ENCODE measurements at places on chromosomes 11 and 22. TPM values are rescaled to one million over a fixed set of nuclear protein-coding genes. Genes with fewer than 3 reads are reported as not detected.

DNA sequence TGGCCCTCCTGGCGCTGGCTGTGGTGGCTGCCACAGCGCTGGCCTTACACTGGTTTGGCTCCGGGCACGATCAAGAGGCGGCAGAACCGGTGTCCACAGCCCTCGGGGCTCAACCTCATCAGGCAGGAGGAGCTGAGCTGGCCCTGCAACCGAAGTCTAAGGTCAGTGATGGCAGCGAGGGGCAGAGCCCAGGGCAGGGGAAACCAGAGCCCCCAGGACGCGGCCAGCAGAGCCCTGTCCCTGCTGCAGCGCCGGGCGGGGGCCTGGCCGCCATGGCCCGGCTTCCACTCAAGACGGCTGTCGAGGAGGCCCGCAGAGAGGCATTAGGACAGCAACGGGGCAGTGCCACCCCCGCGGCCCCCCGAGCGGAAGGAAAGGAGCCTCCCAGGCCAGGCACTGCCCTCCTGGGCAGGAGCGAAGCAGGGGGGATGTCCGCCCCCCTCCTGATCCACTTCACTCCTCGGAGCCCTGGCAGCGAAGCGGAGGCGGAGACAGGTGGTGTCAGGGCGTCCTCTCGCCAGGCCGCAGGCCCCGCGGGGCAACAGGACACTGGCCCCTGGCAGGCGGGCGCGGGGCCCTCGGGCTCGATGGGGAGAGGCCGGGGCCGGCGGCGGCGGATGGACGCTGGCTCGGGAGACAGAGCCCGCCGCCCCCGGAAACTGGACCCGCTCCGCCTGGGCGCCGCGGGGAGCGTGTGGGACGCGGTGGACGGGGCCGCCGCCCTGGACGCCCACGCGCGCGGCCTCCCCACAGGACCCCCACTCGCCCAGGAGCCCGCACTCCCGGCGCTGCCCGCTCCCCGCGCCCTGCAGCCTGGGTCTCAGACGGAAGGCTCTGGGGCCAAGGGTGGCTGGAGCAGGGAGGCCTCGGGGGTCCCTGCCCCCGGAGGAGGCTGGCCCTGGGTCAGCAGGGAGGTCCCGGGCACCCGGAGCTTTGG is 895 bp downstream of the KLHDC7B start:
- no peak for DNase-seq

DNA sequence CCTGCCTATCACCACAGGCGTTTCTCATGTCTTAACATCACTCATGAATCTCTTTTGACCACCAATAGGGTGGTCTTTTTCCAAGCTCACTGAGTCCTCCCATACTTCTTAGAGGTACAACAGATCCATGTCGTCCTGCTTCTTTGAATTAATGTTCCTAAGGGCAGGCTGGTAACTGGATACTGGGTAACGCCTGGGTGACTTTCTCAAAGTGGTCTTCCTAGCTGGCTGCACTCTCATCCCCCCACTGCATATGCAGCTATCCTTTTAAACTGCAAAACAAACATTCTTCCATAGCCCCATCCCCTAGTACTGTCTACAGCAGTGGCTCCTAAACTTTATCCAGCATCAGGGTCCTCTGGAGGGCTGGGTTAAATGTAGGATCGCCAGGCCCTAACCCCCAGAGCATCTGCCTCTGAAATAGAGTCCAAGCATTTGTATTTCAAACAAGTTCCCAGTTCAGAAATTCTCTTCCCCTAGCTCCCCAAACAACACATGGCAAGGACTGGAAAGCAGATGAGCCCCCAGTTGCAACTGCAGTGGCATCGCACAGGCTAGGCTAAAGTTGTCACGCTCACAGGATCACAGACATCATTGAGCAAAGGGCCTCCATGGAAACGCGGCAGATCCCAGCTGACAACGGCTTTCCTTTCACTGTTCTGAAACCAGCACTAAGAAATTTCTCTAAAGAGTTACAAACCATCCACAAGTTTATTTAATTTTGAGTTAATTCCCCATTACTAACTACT is 204.9 kb downstream of the LARGE1 start:
- no peak for DNase-seq

GRCh38 chr22:41857155-41857859 is 24.4 kb downstream of the SREBF2 start:
- peak; percentile 60 for DNase-seq

Gene SYCE3
- not detected for total RNA-seq

DNA sequence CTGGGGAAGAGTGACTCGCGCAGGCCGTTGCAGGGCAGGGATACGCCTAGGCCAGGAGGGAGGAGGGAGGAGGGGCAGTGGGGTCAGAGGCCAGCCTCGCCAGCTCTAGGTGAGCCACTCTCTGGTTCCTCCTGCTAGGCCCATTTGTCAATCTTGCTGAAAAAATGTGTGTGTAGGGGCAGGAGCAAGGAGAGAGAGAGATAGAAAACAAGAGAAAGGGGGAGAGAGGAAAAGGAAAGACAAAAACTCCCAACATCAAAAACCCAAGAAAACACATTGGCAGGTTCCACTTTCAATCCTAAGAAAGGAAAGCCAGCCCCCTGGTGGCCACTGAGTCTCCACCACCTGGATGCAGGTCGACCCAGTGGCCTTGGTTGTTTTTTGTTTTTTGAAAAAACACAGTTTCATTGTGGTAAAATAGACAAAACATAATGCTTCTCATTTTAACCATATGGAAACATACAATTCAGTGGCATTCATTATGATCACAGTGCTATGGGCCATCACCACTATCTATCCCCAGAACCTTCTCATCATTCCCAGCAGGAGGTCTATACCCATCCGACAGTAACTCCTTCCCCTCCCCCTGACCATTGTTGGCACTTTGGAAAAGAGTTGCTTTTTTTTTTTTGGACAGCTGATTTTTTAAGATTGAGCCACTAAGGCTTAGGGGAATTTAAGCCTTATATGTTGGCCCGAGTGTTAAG is 10.9 kb downstream of the OMP start:
- DNase-seq = no peak

GRCh38 chr11:6607190-6607795 is 3.7 kb downstream of the ILK start:
- no peak for DNase-seq

- DNase-seq = no peak
Observed at GRCh38 chr11:104324276-104324675, 160.3 kb upstream of the PDGFD start.

GRCh38 chr11:121844016-121844415 is 272.0 kb downstream of the BLID start:
- peak; percentile 5 for DNase-seq

DNA sequence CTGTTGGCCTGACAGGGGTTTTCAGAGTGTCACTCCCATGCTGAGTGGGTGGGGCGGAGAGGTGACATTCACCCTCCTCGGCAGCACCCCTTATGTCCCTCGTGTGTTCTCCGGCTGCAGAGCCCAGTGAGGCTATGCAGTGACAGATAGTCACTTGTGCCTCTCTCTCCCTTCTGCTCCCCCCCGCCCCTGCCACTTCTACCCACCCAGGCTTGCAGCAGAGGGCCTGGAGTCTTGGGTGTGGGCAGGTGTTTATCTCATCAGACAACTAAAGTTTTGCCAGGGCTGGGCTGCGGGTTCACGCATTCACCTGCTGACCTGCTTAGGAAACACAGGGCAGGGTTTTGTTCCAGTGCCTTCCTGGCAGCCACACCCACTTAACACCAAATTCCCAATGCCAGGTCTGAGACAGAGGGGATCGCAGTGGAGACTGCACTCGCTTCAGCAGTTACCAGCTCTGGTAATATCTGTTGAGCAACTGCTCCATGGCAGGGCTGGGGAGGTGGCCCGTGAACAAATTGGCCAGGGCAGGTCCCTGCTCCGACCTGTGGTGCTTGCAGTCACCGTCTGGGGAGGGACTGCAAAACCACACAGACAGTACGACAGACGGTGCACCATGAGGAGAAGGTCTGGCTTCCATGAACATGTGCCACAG is 50.5 kb upstream of the ADA2 start:
- no peak for DNase-seq

Gene GRM5
- total RNA-seq = not detected

Gene GVQW3
- 0.08 TPM for total RNA-seq

Gene SAA4
- not detected for total RNA-seq

Gene KDELR3
- 72.8 TPM for total RNA-seq

GRCh38 chr11:92907671-92908070 is 61.8 kb upstream of the MTNR1B start:
- no peak for DNase-seq

GRCh38 chr11:60469723-60470122 is 14.1 kb downstream of the MS4A1 start:
- DNase-seq = no peak

DNA sequence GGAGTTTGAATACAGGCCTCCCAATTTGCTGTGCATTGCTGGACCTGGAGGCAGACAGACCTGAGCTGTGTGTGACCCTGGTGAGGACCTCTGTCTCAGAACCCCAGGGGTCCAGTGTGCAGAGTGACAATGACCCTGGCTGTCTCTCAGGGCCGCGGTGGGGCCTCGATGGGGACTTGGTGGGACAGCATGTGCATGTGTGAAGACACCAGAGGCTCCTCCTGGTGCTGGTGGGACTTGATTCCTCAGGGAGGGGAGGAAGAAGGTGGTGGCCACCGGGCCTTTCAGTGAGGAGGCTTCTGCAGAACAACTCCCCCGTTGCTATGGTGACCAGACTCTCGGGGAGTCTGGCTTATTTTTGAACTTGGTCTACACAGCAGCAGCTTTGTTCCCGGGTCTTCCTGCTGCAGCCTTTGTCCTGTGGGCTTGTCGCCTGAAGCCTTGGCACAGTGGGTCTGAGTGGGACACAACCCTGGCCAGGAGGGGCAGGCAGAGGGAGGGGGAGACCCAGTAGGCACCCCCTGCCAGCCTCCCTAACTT is 35.3 kb downstream of the MCM5 start:
- DNase-seq = no peak
